Upper lobe of left lung (tissue), 6 donors: ENCODE measurements at places on chromosomes 12 and 14. TPM values are rescaled to one million over a fixed set of nuclear protein-coding genes. Genes with fewer than 3 reads are reported as not detected.

PRR4 gene
- total RNA-seq = 34.6 TPM

CGRRF1 gene
- total RNA-seq = 15.1 TPM

BLTP3B gene
- 12.8 TPM for total RNA-seq

AVPR1A gene
- 0.74 TPM for total RNA-seq

SPTSSA gene
- 27.2 TPM for total RNA-seq

RND1 gene
- total RNA-seq = 23.0 TPM

GRCh38 chr14:97788364-97788763 lies 991.2 kb downstream of the VRK1 start:
- no peaks in the 10 kb centered on the region for H3K4me1 ChIP-seq
- no peak overlapping the region for H3K4me3 ChIP-seq
- no peaks in the 10 kb centered on the region for H3K36me3 ChIP-seq
- no peak for DNase-seq
- H3K27ac ChIP-seq = no peak overlapping the region

DNA sequence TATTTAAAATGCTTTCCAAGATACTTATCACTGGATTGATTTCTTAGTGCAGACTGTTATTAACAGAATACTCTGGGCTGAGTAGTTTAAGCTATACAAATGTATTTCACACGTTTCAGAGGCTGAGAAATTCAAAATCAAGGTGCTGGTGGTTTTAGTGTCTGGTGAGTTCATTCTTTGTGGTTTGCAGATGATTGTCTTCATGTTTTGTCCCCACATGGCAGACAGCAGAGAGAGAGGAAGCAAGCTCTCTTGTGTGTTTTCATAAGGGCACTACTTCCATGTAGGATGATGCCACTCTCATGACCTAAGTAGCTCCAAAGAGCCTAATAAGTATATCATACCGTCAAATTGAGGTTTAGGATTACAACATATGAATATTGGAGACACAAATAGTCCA lies 1348.9 kb upstream of the FLRT2 start:
- no peak overlapping the region for H3K4me3 ChIP-seq
- H3K4me1 ChIP-seq = no peaks in the 10 kb centered on the region
- no peak overlapping the region for H3K27ac ChIP-seq
- H3K27me3 ChIP-seq = no peaks in the 10 kb centered on the region
- no peak for DNase-seq

DNA sequence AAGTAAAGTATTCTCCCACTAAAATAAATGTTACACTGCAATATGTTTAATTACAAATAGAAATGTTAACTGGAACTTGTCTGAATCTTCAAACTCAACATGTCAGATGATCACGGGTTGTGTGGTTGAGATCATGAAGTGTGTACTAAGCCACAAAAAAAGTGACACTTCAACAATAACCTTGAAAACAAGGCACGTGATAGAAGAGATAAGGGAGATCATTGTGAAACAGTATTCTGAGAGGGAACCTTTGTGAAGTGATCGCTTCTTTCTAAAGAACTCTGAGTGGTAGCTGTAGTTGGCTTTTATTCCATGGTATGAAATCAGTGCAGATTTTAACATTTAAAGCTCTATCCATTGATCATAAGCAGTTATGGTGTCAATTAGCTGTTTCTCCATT lies 60.0 kb downstream of the LIN52 start:
- no peak for DNase-seq
- H3K27ac ChIP-seq = no peak overlapping the region
- no peaks in the 10 kb centered on the region for H3K27me3 ChIP-seq
- H3K36me3 ChIP-seq = no peaks in the 10 kb centered on the region
- no peak overlapping the region for H3K4me3 ChIP-seq

GRCh38 chr14:25666877-25667276 lies 616.9 kb upstream of the STXBP6 start:
- no peak overlapping the region for H3K27ac ChIP-seq
- no peaks in the 10 kb centered on the region for H3K36me3 ChIP-seq
- no peaks in the 10 kb centered on the region for H3K27me3 ChIP-seq

DNA sequence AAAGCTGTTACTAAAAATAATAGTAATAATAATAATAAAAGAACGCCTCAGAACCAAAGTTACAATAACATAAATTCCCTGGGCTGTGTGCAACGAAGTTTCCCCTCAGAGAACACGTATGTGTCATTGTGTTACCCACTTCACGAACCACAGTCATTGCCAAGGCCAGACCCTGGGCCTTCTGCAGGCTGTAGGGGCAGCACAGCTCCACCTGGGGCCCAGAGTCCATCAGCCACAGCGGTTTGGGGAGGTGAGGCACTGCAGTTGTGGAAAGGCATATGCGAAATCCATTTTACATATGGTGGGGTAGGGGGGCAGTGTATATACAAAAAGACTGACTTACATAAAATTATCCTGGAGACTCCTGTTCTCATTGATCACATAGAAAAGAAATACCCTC lies 56.1 kb downstream of the ESR2 start:
- H3K27ac ChIP-seq = no peak overlapping the region
- no peaks in the 10 kb centered on the region for H3K36me3 ChIP-seq
- no peak for DNase-seq

- H3K27me3 ChIP-seq = no peaks in the 10 kb centered on the region
- no peak for DNase-seq
- no peak overlapping the region for H3K4me3 ChIP-seq
- no peak overlapping the region for H3K27ac ChIP-seq
- peaks cover 7% of the 10 kb centered on the region for H3K4me1 ChIP-seq
Measured at GRCh38 chr12:4164188-4164558, 109.4 kb upstream of the CCND2 start.

- H3K4me1 ChIP-seq = no peaks in the 10 kb centered on the region
- DNase-seq = no peak
- no peak overlapping the region for H3K4me3 ChIP-seq
- H3K36me3 ChIP-seq = no peaks in the 10 kb centered on the region
Measured at GRCh38 chr12:34526946-34527345, 504.6 kb downstream of the ALG10 start.

DNA sequence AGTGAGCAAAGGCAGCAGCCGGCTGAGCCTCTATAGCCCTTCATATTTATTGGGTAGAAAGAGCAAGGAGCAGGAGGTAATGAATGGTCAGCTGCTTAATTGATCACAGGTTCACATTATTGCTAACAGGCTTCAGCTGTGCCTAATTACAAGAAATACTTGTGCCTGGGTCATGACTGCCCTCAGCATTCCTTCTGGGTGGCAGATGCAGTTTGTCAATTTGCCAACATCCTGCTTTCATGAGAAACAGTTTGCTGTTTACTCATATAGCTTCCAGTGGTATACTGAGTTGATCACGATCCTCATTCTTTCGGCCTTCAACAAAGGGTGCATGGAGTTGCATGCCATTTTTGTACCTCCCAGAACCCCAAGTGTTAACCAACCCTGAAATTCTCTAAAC lies 81.0 kb upstream of the PLEKHG7 start:
- no peak overlapping the region for H3K27ac ChIP-seq
- no peak overlapping the region for H3K4me3 ChIP-seq
- no peaks in the 10 kb centered on the region for H3K27me3 ChIP-seq

- H3K4me3 ChIP-seq = no peak overlapping the region
- no peaks in the 10 kb centered on the region for H3K4me1 ChIP-seq
- DNase-seq = no peak
Measured at GRCh38 chr12:41310367-41310766, 122.2 kb downstream of the PDZRN4 start.

- no peaks in the 10 kb centered on the region for H3K36me3 ChIP-seq
- peak overlapping the region; percentile 75 for H3K4me3 ChIP-seq
Measured at GRCh38 chr14:104816616-104816884, 15.6 kb downstream of the ZBTB42 start.

DNA sequence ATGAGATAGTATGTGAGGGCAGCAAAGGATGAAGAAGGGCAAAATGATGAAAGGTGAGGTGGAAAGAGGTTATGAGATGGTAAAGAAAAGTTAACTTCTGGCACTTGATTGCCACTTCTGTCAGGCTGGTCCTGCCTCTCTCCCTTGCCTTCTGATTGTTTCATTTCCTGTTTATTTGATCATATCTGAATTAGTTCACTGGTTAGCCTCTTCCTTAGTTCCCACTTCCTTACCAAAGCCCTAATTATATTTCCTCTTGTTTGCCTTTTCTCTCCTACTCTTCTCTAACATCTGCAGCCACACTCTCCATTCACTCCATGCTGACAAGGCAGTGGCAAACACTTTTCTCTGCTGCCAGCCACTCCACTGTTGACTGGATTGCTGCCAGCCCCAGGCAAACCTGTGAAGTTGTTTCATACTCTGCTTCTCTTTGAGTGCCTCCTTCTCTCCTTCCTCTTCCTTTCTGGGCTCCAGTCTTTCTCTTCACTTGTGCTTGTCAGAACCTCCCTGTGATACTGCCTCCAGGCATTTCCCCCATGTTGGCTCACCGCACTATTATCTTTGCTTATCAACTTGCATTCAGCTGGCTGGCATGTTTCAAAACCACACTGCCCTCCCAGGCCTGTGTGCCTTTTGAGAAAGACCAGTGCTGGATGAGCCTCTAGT lies 8.1 kb downstream of the PNP start:
- no peaks in the 10 kb centered on the region for H3K27me3 ChIP-seq
- no peak for DNase-seq
- no peak overlapping the region for H3K4me3 ChIP-seq
- H3K27ac ChIP-seq = peak overlapping the region; percentile 74
- H3K4me1 ChIP-seq = peaks cover 22% of the 10 kb centered on the region

GRCh38 chr14:55731881-55732498 lies 152.0 kb downstream of the KTN1 start:
- H3K27ac ChIP-seq = no peak overlapping the region
- H3K36me3 ChIP-seq = no peaks in the 10 kb centered on the region
- H3K4me1 ChIP-seq = no peaks in the 10 kb centered on the region

DNA sequence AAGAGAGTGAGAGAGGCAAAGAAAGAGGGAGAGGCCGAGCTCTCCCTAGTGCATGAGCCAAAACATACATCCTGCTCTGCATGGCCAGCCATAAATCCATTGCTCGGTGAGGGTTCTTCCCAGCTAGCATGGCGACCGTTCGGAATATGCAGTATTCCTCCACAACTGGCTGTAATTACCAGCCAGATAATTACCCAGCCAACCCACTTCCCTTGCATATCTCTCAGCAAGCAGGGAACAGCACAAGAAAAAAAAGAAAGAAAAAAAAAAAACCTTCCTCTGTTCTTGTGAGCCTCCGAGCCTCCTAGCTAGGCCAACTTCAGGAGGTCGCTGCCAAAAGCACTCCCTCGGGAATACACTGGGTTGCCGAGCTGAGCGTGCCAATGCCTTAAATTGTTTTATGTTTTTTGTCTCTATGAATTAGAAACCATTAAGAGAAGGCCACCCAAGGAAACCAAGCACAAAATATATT lies 567.9 kb downstream of the MED13L start:
- H3K27me3 ChIP-seq = no peaks in the 10 kb centered on the region
- no peak overlapping the region for H3K4me3 ChIP-seq
- no peaks in the 10 kb centered on the region for H3K36me3 ChIP-seq
- H3K4me1 ChIP-seq = peaks cover 6% of the 10 kb centered on the region
- H3K27ac ChIP-seq = no peak overlapping the region
- no peak for DNase-seq

DNA sequence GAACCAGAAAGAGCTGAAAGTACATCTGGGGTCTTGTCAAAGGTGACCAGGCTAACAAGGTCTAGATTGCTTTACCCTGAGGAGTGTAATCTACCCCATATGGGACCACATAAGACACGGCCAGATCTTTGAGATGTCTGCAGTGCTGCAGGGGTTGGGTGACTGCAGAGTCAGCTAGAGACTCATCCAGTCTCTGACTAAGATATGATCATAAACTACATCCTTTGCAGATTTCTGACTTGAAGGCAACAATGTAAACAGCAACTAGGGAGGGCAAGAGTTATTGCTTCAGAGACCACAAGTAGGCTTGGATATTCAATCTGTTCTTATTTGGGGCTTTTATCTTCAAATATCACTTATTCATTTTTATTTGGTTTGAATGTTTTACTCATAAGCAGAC lies 1080.5 kb upstream of the FOXG1 start:
- no peak overlapping the region for H3K4me3 ChIP-seq
- H3K27ac ChIP-seq = no peak overlapping the region
- DNase-seq = no peak
- H3K36me3 ChIP-seq = no peaks in the 10 kb centered on the region
- H3K4me1 ChIP-seq = no peaks in the 10 kb centered on the region
- H3K27me3 ChIP-seq = no peaks in the 10 kb centered on the region

DNA sequence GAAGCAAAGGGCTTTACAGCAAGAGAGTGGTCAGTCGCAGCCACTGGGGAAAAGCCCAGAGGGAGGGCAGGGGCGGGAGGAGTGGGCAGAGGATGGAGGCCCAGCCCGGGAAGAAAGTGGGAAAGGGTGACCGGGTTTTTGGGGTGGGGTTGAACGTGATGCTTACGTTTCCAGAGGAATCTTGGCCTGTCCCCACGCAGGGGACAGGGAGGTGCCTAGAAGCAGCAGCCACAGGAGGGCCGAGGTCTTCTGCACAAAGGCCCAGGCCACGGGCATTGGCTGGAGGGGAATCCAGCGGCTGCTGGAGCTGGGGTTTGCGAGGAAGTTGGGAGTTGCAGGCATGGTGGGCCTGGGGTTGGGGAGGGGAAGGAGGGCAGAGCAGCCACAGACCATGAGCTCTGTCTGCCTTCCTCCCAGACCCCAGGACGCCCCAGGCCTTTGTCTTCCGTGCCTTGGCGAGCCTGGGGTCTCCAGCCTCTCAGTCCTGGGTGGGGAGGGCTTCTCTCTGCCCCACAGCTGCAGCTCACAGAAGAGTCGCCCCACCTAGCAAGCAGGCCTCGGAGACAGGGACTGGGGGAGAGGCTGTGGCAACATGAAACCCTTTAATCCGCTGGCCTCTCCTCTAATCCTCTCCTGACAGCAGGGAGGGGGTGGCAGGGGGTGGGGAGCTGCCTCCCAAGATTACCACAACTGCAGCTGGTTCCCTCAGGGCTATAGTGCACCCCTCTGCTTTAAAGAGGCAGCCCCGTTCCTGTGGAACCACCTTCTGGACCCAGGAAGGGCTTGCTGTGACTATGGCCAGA lies at the start of gene CACNA2D4:
Gene CACNA2D4, minus strand, starts transcription at position 572 of the 803 bp plus-strand sequence. Its CDS starts 179 bp downstream, at position 393.
- no peaks in the 10 kb centered on the region for H3K4me1 ChIP-seq
- no peak for DNase-seq
- peak within 1 kb of the TSS; percentile 44 for H3K4me3 ChIP-seq
- H3K27me3 ChIP-seq = no peaks in the 10 kb centered on the region
- H3K27ac ChIP-seq = peak within 1 kb of the TSS; percentile 40
- no peaks in the 10 kb centered on the region for H3K36me3 ChIP-seq

- no peaks in the 10 kb centered on the region for H3K4me1 ChIP-seq
- DNase-seq = no peak
- H3K27me3 ChIP-seq = no peaks in the 10 kb centered on the region
Measured at GRCh38 chr12:75611041-75611440, 99.6 kb upstream of the KRR1 start.
